ENCODE measurements at places on chromosomes 5 and 9. TPM values are rescaled to one million over a fixed set of nuclear protein-coding genes. Genes with fewer than 3 reads are reported as not detected.

DNA sequence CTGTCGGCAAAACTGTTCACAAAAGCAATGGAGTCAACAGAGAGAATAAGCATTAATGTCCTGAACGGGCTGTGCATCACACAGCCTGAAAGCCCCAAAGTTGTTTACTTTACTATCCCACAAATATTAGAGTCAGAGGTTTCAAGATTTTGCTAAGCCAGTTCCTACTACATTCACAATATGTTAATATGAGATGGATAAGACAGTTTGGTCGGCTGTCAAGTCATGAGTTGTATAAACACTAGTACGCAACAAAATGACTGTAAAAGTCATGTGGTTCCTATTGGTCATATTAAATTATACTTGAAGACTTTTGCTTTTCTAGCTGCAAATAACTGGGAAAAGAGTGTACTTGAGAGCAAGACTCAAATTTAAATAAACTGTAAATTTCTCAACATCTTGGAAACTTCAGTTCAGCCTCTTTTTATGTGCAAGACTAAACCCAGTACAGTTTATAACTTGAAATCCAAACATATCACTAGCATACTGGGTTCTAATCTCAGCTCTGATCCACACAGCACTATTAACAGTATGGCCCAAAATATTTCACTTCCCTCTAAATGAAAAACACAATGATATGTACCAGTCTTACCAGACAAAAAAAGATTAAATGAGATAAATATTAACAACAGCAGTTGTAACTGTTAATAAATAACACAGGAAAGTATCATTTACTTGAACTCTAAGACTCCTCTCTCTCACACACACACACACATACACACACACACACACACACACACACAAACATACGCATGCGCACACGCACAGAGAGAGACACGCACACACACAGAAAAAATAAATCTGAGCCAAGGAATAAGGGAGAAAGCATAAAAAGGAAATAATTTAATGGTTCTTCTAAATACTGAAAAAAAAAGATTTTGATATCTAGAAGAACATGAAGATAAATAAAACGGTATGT, 33.1 kb downstream of the FANCC start:
- DNase-seq = no peak

DNA sequence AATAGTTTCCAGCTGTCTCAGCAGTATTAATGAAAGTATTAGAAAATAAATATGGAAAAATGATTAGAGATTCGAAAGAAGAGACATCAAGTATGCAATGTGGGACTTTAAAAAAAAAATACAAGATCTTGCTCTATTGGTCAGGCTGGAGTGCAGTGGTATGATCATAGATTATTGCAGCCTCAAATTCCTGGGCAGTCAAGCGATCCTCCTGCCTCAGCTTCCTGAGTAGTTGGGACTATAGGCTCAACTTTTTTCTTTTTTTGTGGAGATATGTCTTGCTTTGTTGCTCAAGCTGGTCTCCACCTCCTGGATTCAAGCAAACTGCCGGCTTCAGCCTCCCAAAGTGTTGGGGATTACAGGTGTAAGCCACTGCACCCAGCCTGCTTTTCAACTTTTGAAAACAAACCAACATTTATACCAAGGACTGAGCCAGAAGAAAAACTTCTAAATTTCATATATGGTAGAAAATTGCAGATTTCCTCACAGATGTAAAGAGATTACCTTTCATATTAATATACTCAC, 323.1 kb downstream of the ADGRV1 start:
- no peak for DNase-seq

GRCh38 chr9:1129382-1129781, 79.2 kb downstream of the DMRT2 start:
- DNase-seq = no peak

GRCh38 chr5:28766565-28767158, 1728.3 kb upstream of the CDH9 start:
- peak; percentile 67 for DNase-seq

GRCh38 chr5:121424976-121425375, 426.7 kb upstream of the FTMT start:
- no peak for DNase-seq

- no peak for DNase-seq
Observed at GRCh38 chr9:136742591-136743391, at the start of gene LCN10. Gene LCN10 (minus strand): TSS chr9:136742940. CDS start chr9:136742903, 37 bp downstream.

- DNase-seq = no peak
Observed at GRCh38 chr5:148899993-148900392, 73.6 kb downstream of the ADRB2 start.

DNA sequence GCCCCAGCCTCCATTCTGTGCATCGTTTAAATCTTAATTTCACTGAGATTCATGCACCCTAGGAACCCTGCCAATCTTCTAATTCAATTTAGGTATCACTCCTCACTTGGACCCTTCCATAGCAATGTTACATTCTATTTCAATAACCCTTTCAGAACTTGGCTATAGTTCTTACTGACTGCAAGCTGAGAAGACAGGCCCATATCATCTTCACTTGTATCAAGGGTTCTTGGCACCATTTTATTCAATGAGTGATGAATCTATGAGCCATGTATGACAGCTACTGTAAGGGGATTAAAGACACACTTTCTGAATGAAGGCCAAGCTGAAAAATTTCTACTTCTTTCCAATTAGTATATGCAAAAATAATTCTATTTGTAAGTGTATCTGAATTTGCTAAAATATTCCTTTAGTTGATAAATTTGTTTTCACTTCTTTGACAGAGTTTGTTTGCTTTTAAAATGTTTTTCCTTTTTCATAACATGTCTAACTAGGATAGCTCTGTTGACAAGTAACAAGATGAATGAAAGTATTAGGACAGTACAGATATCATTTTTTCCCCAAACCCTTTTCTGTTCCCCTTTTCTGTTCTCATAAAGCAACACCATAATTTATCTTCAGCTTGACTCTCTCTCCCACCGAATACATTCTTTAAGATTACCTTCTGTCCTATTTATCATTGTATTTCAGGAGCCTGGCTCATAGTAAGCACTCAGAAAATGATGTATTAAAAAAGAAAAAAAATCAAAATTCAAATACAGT, 9.6 kb downstream of the ITGA2 start:
- DNase-seq = no peak

- DNase-seq = no peak
Observed at GRCh38 chr5:158549311-158549710, 550.4 kb downstream of the EBF1 start.

DNA sequence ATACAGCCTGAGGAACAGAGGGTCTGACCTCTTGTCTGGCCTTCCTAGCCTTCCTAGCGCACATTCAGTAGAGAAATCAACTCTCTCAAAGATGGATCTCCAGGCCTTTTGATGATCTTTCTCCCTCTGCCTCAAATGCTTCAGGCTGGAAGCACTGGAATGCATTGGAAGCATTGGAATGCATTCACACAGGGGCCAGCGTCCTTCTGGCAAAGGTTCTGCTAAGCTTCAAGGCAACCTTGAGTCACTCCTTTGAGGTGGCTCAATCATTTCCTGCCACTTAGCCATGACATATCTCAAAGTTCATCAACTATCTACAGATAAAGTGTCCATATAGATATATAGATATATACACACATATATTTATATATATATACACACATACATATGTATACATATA, 42.9 kb downstream of the OR2K2 start:
- DNase-seq = no peak

DNA sequence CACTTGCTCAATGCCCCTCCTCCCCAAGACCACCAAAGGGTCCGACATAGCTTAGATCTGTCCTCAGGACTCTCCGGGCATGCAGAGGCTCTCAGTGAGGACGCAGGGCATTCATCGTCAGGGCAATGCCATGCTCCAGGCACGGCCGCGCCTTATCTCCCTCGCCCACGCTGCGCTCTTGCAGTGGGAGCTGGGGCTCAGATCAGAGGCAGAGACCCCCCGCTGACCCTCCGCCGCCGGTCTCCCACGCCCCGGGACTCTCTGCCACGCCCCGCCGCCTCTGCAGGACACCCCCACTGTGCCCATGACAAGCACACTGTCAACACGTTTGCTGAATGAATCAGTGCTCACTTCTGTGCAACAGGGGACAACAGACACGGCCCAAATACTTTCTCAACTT, 140.7 kb downstream of the ADAMTS2 start:
- DNase-seq = no peak

Gene FAM200C
- total RNA-seq = 14.7 TPM

Gene PITX1
- 17.3 TPM for total RNA-seq

Gene HK3
- 4.6 TPM for total RNA-seq

Gene OGN
- total RNA-seq = 567 TPM

Gene RABGAP1
- 226 TPM for total RNA-seq

Gene SLC31A2
- total RNA-seq = 8.9 TPM

Gene GRM6
- total RNA-seq = 0.96 TPM
